ENCODE measurements at places on chromosomes 1 and 21.

- DNase-seq, result no peak
Measured at GRCh38 chr1:206100226-206100815, 16.9 kb downstream of the AVPR1B start.

- no peak for DNase-seq
Measured at GRCh38 chr1:26112407-26112775, 767 bp downstream of the PDIK1L start.

DNA sequence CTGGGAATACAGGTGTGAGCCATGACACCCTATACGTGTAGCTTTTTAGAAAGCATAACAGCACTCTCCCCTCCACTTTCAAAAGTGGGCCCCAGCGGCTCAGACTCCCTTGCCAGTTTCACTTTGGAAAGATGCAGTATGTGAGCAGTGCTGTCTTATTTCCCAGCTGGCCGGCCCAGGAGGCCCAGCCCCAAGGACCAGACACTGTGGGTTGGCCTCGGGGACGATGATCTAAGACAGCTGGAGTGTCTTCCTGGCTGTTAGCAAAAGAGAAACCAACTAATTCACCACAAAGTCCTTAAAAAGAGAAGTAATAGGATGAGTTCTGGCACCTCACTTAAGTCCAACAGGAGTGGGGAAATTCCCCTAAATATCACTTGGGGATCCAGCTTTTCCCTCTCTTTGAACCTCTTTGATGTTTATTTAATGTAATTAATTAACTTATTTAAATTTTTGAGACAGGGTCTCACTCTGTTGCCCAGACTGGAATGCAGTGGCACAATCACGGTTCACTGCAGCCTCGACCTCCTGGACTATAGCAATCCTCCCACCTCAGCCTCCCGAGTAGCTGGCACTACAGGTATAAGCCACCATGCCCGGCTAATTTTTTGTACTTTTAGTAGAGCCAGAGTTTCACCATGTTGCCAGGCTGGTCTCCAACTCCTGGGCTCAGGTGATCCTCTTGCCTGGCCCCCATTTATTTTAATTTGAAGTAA, 17.6 kb upstream of the CLIC4 start:
- no peak for DNase-seq

GRCh38 chr1:205258719-205259118, 31.0 kb downstream of the TMCC2 start:
- no peak for DNase-seq

DNA sequence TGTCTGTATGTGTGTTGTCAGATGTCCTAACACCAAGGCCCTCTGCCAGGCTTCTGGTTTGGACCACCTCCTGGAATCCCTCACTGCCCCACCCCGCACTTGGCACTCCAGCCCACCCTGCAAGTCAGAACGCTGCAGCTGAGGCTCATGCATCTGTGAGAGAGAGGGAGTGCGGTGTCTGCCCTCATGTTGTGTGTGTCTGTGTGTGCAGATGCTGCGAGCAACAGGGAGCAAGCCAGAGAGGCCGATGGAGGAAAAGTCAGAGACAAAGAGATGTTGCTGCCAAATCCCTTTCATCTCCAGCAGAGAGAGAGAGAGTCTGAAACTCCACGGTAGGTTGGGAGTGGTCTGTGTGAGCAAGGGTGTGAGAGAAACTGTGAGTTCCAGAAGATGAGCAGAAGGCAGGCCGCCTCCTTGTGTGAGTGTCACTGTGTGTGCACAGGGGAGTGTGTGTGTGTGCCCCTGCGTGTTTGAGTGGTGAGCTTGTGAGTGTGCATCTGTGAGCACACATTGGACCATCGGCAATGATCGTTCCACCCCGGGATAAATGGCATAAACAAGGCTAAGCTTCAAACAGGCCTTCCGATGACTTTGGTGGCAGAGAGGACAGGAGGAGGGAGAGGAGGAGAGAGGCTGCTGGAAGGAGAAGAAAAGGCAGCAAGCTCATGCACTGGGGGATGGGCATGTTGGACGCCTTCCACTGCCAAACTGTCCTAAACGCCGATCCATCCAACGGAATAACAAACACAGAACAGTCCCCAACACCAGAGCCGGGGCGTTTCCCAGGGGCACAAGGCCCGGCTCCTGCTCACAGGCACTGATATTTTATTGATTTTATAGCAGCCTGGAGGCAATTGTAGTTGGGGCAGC, 99.2 kb upstream of the GRIK3 start:
- no peak for DNase-seq

GRCh38 chr1:60535713-60536112, 462.1 kb upstream of the C1orf87 start:
- no peak for DNase-seq

GRCh38 chr1:58456470-58456869, 90.1 kb downstream of the OMA1 start:
- no peak for DNase-seq

- no peak for DNase-seq
Measured at GRCh38 chr1:94205639-94206038, 31.7 kb downstream of the ARHGAP29 start.

DNA sequence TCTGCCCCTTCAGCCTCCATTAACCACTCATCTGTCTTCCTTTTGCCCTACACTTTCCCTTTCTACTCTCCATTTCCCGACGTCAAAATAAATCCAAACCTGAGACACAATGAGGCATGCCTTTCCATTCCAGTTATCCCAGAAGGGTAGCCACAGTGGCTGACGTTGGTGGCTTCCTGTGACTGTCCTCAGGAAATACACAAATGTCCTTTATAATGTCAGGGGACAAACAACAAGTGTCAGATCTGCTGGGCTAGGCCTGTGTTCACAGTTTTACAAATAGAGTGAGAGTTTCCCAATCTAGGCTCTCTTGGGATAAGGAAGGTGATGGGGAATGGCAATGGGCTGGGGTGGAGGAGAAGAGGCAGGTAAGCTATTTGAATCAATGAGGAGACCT, 135.3 kb downstream of the BRINP2 start:
- DNase-seq, result no peak

DNA sequence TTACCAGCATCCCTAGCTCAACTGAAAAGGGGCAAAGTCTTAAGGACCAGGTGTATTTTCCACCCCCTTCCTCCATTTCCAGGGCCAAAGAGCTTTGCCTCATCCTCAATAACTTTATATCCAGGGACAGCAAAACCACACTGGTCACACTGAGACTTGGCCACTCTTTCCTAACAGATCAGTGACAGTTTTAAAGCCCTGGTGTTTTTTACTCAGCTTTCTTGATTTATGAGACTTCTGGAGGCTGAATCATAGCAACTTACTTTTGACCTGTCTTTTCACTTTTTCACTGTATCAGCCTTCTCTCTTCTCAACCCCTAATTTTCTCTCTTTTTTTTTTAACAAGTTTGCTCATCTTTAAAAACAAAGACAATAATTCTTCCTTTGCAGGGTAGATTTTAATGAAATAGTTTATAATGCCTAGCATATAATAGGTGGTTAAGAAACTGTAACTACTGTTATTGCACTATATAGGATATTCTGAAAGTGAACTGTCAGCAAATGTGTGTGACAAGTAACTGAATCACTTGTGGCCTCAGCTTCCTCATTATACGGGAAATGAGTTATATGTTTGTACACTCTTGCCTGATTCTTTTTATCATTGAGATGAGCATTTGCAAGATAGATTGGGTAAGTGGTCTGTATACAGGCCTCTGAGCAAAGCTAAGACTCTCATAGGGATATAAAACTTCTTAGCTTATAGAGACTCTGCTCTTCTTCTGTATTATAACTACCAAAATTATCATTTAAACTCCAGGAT, 19.7 kb upstream of the DYNLT5 start:
- DNase-seq, result no peak

DNA sequence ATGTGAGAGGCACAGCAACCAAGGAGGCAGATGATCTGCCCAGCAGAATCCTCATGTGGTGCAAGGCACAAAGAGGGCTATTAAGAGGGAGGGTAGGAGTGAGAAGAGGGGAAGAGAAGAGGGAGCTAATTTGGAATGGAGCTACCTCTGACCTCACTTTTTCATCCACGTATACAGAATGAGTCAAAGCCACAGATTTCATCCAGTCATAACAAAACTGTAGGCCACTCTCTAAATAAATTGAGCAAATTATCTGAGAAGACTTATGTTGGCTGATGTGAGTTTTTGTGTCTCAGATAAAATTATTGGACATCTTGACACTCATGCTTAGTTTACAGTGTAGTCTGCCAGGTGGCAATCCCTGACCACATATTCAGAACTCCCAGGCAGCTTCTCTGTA, 325.6 kb downstream of the TTLL7 start:
- DNase-seq, result no peak

- DNase-seq, result no peak
Measured at GRCh38 chr1:4462831-4463484, 191.5 kb upstream of the AJAP1 start.

GRCh38 chr1:22855668-22856606, 116.7 kb downstream of the LACTBL1 start:
- DNase-seq, result no peak

DNA sequence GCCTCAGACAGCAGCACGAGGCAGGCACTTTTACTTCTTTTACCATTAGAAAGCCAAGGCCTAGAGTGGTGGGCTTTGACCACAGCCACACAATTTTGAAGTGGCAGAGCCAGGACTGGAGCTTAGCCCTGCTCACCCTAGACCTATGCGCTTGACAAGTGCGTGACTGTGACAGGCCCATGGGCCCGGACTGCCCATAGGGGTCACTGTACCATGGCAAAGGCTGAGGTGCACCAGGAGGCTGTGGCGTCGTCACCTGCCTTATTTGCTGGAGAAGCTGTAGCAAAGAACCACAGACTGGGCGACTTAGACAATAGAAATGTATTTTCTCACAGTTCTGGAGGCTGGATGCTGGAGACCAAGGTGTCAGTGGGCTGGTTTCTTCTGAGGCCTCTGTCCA, 2.6 kb upstream of the TMEM82 start:
- no peak for DNase-seq

GRCh38 chr1:7967196-7967595, 5.7 kb downstream of the PARK7 start:
- DNase-seq, result no peak

GRCh38 chr1:147142886-147143285, 29.4 kb downstream of the PRKAB2 start:
- DNase-seq, result no peak

GRCh38 chr1:153790966-153791647, 15.9 kb downstream of the SLC27A3 start:
- no peak for DNase-seq

Measured in stimulated activated CD4-positive, alpha-beta T cell treated with anti-CD3 and anti-CD28 coated beads, Interleukin-1b, Interleukin-23, amount 100 ng/mL, for 1 hour (primary cell).